ENCODE measurements at places on chromosomes 4 and X.
A peak's percentile ranks its signal among the peaks of the same experiment; 100 is the strongest.

DNA sequence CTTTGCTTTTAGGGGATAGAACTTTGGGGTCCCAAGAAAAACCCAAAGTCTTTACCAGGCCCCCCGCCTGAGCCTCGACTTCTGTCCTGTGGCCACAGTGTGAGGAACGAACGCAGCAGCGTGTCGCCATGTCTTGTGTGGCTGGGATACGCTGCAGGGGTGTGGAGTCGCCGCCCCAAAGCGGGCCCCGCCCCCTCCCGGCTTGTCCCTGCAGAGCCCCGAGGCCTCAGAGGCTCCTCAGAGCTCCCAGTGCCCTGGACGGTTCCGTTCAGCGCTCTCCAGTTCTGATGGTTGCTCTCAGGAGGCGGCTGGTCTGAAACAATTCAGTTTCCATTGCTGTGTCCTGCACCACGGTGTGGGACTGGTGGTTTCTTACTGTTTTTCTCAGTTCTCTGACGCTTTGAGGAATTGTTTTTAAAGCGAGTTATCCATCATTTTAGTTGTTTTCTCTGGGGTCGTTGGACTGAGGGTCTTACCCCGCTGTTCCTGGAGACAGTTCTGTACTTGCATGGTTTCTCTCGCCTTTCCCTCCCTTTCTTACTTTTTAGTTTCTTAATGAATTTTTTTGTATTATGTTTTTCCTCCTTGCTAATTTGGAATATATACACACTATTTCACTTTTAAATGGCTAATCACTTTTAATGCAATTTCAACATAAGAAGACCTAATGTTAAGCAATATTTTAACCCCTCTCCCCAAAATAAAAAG, 1.6 kb upstream of the IDUA start:
- DNase-seq, result peak; percentile 40

GRCh38 chr4:26372525-26373172, 51.8 kb downstream of the RBPJ start:
- peak; percentile 0 for DNase-seq

GRCh38 chrX:84475101-84475500, 27.2 kb downstream of the HDX start:
- no peak for DNase-seq

DNA sequence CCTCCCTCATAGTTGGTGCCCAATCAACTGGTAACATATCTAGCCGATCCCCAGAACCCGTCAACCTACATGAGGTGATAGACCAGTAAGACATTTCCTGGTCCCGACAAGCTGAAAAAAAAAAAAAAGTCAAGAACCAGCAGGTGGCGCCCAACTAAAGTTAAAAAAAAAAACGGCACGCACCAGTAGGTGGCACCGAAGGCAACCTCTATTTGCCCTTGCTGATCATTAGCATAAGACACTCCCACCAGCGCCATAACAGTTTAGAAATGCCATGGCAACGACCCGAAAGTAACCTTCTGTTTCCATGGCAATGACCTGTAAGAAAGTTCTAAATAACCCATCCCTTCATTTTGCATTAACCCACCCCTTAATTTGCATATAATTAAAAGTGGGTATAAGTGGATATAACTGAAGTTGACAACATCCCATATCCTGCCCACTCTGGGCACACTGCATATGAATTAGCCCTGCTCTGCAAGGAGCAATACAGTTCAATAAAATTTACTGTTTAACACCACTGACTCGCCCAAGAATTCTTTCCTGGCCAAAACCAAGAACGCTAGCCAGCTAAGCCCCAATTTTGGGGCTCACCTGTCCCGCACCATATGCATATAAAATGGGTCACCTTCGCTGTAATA, 83.9 kb upstream of the SPANXB1 start:
- DNase-seq, result no peak

- no peak for DNase-seq
Measured at GRCh38 chr4:18197467-18197866, 175.9 kb upstream of the LCORL start.

- no peak for DNase-seq
Measured at GRCh38 chr4:173367285-173367684, 3.5 kb upstream of the SAP30 start.

DNA sequence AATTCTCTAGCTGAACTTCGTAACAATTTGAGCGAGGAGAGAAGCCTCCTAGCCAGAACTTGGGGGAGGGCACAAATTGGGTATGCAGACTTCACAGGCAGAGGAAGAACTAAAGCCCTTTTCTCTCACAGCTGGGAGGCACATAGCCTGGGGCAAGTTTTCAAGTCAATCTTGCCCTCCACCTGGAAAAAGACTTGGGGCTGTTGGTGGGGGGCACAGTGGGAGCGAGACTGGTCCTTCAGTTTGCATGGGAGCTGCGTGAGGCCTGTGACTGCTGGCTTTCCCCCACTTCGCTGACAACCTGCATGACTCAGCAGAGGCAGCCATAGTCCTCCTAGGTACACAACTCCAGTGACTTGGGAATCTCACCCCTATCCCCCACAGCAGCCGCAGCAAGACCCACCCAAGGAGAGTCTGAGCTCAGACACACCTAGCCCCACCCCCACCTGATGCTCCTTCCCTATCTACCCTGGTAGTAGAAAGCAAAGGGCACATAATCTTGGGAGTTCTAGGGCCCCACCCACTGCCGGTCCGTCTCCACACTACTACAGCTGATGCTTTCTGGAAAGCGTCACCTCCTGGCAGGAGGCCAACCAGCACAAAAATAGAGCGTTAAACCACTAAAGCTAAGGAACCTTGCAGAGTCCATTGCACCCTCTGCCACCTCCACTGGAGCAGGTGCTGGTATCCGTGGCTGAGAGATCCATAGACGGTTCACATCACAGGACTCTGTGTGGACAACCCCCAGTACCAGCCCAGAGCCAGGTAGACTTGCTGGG, 160.8 kb downstream of the CBLL2 start:
- no peak for DNase-seq

DNA sequence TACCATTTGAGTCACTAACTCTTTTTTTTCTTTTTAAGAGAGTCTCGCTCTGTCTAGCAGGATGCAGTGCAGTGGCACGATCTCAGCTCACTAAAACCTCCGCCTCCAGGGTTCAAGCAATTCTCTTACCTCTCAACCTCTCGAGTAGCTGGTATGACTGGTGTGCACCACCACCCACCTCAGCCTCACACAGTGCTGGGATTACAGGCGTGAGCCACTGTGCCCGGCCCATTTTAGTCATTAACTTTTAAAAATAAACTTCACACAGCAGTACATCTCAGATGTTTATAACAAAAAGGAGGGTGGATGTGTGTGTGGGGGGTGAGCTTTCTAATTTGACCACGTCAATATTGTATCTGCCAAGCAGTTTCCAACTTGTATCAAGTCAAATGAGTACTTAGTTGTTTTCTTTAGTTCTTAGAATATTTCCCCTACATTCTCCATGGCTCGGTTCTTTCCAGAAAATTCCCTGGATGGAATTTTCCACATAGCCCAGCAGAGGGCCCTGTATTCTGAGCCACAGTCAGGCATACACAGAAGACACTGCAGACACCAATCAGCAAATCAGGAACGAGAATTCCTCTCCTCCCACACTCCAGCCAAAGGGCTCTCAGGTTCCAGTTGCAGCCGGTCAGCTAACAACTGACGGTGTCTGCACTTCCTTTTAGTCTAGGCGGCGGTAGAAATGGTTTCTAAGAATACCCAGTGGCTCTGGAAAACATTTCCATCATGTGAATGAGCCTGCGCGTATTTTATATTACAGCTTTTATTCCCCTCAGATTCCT, 20.1 kb upstream of the ARAF start:
- DNase-seq, result no peak

- no peak for DNase-seq
Measured at GRCh38 chr4:56976837-56977320, 527 bp downstream of the NOA1 start.

DNA sequence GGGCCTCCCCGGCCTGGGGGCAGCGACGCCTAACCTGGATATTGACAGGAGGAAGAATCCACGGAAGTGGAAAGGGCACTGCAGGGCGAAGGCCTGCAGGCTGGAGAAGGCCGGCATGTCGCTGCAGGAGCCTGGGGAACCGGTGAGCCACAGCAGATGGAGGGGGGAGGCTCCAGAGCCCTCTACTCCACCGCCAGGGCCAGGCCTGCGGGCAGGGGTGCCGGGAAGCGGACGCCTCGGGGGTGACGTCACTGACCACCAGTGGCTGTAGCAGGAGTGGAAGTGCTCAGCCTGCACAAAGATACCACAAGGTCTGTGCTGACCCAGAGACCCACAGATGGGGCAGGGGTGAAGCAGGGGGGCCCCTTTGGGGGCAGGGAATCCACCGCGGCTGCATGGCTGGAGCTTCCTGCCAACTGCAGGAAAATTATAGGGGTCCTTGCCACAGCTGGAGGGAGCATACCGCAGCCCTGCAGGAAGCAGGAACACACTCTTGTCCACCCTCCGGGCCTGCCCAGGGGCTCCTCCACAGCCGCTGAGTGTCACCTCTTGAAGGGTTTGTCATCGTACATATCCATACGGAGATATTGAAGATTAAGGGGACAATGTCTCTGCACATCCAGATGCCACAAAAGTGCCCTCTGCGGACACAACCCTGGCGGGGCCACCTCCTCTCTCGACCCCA, 7.6 kb upstream of the HTRA3 start:
- no peak for DNase-seq

DNA sequence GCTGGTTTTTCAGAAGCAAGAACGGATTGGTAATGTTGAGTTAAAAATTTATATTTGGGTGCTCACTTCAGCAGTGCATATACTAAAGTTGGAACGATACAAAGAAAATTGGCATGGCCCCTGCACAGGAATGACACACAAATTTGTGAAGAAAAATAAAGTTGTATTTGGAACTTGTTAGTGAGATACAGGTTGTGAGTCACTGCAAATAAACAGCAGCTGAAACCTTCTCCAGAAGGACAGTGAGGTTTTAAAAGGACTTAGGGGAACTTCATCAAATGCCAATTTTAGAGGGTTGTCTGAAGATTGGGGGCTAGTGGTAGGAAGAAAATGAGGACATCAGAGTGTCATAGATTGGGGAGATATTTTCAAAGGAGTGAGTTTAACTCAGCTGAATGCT, 79.7 kb upstream of the ELOVL6 start:
- no peak for DNase-seq

DNA sequence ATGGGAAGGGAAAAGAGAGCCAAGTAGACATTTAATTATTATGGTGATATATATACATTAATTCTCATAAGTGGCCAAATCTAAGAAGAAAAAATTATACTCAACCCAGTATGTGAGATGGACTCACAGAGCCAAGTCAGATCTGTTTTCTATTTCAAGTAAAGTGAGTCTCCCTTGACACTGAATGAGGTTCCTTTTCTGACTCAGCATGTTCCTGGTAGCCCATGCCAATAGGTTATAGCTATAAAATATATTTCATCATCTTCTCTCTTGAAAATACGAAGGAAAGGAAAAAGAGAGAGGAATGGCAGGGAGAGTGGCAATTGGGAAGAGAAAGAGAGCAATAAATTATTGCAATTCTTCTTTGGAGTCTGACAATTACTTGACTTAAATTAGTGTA, 68.8 kb upstream of the GRIA2 start:
- DNase-seq, result no peak

DNA sequence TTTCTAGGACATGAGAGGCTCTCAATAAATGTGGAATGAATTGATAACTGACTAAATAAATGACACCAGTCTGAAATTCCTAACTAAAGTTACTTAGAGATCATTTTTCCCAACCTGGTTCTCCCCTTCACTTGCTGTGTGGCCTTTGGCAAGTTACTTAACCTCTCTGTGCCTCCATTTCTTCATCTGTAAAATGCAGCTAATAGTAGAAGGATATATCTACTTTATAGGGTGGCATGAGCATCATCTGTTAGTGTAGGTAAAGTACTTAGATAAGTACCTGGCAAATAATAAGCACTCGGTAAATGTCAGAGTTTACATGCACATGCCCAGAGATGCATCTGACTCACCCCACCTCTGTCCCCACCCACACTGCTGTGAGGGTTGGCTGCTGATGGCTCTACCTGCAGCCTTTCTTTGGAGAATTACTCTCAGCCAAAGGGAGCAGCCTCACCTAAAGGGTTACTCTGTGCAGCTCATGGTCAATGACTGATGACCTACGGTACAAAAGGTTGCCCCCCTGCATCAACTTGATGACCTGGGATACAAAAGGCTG, 139.3 kb downstream of the CHIC2 start:
- DNase-seq, result no peak

GRCh38 chr4:83561381-83561780, 25.5 kb downstream of the GPAT3 start:
- no peak for DNase-seq

GRCh38 chr4:53644607-53645006, 53.3 kb upstream of the LNX1 start:
- DNase-seq, result no peak

GRCh38 chrX:48560681-48561080, 13.6 kb upstream of the RBM3 start:
- DNase-seq, result no peak

- no peak for DNase-seq
Measured at GRCh38 chr4:185086053-185086452, 57.0 kb upstream of the SLC25A4 start.

DNA sequence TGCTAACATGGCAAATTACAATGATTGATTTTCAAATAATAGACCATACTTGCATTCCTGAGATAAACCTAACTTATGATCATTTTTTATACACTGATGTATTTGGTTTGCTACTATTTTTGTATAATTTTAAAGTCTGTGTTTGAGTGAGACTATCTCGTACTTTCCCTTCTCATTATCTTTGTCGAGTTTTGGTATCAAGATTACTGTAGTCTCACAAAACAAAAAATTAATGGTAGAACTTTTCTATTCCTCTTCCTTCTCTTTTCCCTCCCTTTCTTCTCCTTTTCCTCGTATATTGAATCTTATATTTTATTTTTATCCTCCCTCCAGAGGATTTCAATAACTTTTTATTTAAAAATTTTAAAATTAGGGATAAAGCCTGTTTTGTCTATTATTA, 41.5 kb downstream of the RGS12 start:
- no peak for DNase-seq

GRCh38 chr4:56787380-56787779, 34.1 kb downstream of the SPINK2 start:
- no peak for DNase-seq
